ENCODE measurements at places on chromosomes 12 and 14.

- no peak for DNase-seq
Observed at GRCh38 chr12:5967645-5968415, 22.8 kb upstream of the ANO2 start.

DNA sequence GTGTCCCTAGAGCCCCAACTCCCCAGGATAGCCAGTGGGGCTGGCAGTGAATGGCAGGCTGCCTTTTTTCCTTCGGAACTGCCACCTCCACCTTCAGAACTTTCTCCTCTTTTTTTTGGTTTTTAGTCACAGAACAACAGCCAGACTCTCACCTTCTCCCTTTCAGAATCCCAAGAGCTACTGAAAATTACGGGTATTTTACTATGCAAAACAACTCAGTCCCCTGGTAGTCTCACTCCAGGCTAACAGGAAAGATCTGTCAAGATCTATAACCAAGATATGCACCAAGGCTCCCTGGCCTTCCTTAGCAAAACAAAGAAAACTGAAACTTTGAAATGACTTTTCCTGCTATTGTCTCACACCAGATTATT is 12.5 kb downstream of the PLEKHG6 start:
- DNase-seq, result no peak

DNA sequence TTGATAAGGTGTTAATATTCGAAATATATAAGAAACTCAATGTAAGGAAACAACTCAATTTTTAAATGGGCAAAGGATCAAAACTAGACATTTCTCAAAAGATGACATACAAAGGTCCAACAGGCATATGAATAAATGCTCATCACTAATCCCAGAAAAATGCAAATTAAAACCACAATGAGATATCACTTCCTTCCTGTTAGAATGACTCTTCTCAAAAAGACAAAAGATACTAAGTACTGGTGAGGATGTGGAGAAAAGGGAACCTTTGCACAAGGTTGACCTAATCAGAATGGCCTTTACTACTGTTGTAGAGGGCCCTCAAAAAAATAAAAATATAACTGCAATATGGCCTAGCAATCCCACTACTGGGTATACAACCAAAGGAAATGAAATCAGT is 383.4 kb downstream of the KCNH5 start:
- no peak for DNase-seq

GRCh38 chr12:68899251-68899771 is 33.7 kb downstream of the CPM start:
- no peak for DNase-seq

DNA sequence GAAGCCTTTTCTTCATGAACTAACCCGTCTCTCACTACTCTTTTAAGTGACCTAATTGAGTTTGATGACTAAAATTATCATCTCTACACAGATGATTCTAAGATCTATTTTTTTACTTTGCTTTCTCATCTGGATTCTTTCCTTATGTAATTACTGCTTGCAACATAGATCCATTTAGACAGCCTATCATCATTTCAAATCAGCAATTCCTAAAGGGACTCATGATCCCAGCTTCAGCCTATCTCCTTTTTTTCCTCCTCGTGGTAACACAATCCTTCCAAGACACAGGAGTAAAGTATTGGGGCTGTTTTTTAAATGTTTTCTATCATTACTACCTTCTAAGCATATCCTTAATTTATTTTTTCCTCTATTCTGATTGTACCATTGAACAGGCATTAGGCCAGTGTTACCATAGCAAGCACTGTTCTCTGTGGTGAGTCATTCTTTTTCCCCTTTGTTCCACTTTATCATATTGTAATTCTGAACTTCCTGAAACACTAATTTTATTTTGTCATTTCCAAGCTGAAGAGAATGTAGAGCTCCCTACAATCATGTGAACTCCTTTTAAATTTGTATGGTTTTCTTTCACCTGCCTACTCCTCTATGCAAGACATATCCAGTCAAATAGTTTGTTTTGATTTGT is 190.4 kb upstream of the FAR2 start:
- no peak for DNase-seq

DNA sequence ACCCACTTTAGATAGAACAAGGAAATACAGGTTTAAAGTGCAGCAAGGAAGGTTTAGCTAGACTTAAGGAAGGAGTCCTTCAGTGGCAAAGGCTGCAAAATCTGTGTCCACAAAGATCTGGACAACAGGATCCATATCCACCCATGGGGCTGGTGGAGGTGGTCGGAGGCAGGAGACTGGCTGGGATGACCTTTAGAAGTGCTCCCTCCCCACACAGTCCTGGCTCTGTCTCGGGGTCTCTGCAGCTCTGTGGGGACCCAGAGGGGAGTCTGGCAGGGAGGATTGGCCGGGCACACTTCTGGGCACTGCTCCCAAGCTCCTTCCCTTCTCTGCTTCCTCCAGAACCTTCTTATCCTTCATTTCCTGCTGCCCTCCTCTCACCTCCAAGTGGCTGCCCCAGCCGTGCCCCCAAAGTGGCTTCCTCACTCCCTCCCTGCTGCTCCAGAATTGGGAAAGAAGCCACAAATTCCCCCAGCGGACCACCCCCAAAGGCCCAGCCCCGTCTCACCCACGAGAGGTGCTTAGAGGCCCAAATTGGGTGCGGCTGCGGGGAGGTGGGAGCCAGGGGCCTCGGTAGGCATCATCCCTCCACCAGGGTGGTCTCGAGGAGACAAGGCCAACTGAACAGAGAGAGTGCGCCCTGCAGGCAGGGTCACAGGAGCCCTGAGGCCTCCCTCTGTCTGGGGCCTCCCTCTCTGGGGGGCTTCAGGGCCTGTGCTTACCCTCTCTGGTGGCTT is 21.9 kb upstream of the PGF start:
- DNase-seq, result no peak

DNA sequence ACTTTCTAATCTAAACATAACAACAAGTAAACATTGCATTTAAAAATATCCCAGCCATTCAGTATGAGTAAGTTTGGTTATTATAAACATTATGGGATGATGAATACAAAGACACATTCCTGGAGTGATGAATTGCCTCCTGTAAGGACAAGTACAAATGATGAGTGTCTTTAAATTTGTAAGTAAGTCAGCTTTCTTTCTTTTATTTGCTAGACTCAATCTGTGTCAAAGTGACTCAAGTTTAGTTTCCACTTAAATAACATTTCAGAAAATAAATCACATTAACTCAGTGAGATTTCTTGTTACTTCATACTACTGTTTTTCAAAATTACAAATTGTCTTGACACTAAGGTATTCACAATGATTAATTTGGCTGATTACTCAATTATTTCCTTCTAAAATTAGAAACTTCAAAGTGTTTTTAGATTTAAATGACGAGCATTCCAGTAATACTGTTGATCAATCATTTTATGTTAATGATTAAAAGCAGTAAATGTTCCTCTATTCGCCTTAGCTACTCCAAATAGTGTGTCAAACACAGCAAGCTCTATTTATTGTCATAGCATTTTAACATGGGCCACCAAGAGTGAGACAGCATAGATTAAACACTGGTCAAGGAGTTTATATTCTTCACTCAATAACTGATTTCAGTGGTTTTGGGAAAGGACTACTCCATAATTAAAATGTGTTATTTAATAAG is 658.0 kb upstream of the MDGA2 start:
- DNase-seq, result no peak

GRCh38 chr12:68422159-68422558 is 90.0 kb upstream of the MDM1 start:
- DNase-seq, result no peak

DNA sequence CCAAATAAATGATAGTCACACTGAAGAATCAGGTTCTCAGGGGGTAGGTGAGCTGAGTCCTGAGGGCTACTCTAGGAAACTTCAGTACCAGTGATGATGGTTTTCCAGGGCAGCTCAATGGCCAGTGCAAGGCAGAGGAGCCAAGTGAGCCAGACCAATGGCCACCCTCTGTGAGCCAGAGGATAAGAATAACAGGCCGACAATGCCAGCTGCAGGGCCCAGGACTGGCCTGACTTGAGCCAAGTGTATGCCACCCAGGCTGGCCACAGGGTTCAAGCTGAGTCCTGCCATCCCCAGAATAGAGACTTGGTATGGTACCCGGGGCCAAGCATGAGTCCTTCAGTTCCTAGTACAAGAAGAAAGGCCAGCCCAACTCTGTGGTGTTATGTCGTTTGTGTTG is 355.5 kb downstream of the DPF3 start:
- no peak for DNase-seq

- no peak for DNase-seq
Observed at GRCh38 chr12:57459055-57459749, 383 bp upstream of the GLI1 start.

DNA sequence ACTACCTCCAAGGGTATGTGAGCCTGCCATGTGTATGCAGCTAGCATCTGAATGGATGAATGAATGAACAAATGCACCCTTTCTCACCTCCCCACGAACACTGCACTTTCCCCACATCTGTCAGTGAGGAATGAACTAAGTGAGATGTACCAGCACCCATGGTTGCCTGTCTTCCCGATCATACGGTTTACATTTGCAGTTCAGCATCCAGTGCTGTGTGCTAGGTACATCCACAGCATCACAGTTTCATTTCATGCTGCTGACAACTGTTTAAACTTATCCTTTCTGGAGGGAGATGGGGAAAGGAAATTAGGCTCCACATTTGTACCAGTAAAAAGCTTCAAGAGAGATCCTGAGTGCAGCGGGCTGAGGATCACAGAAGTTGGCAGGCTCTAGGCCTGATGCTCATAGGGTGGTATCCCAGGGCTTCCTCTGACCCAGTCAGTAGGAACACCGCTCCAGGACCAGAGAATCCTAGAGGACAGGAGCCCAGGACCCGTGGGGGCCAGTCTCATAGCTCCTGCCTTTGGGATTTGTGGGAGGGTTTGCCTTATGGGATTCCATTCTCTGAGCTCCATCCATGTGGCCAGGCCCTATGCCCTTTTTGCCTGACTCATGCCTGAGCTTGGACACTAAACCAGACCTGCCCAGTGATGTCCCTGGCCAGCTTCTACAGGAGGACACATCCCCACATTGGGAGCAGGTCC is 294.5 kb downstream of the CACNA1C start:
- DNase-seq, result no peak

- no peak for DNase-seq
Observed at GRCh38 chr12:25906651-25907340, 51.7 kb upstream of the RASSF8 start.

- no peak for DNase-seq
Observed at GRCh38 chr14:91722386-91722785, 9.5 kb downstream of the CATSPERB start.

DNA sequence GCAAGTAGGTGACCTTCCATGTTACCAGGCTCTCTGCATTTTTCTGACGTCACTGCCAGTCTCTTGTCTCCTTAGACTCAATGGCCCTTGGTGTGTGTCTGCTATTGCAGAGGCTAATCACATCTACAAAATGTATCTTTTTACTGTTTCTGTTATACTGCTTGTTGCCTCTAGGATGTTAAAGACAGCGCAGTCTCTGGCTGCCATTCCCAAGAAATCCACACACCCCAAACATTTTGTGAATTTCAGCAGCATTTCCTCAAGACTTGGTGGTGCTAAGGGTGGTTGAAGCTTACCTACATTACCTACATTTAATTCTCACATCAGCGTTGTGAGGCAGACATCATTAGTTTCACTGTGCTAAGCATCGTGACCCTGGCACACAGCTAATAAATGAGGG is 87.2 kb downstream of the C12orf75 start:
- no peak for DNase-seq

DNA sequence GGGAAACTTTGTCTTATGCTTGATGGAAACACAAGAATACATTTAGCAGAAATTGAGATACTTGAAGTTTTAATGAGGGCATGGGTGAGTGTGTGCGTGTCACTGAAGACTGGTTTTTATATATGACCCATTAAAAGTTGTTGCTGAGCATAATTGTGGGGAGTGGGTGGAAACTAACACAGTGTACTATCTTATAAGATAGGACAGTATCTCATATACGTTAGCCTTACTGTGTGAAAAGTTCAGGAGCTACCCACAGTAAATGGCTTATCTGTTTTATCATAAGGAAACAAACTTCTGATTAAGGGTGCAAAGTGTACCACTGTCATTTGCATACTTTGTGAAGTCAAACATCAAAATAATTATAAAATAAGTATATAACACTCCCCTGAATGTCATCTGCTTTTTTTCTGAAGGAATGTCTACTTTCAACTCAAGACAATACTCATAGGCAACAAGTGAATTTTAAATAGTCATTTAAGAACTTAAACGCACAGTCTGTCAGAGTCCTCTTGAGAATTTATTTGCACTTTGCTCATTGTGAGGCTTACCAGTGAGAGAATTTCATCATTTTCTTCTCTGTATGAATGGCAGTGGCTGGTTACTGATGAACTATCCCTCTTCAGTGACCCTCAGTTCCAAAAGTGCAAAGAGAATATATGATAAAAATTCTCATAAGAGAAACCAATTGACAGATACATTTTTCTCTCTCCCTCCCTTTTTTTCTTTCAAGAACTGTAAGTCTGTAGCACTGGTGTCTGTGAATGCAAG is 4.2 kb downstream of the PDE3A start:
- no peak for DNase-seq

DNA sequence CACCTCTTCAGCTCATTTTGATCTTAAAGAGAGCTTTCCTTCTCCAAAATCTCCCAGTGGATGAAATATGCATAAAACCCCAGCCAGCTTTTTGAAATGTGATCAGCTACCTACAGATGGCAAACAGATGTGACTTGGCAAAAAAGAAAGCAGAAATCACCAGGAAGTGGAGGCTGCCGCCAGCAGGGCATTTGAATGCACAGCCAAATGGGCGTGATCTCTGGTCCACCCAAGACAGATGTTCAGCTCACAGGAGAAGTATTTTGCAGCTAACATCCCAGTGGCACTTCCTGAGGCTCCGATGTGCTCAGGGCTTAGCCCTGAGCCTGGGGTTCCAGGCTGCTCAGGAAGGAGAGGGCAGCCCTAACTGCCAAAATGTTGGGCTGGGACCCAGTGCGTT is 78.3 kb downstream of the LGMN start:
- no peak for DNase-seq

DNA sequence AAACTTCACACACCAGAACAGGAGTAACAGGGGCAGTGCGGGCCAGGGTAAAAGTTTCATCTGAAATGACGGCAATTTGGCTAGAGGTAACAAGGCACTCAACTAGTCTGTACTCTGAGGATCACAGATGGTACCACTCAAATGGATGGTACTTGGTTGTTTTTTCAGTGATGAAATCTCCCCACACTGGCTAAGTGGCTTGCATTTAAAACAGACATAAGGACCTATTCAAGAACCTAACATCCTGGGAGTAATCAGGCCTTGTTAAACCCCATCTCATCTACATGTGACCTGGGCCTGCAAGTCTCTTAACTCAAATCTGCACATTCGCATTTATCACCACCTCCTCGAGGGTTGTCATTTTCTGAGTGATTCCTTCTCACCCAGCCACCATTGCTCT is 90.8 kb downstream of the PRKAB1 start:
- DNase-seq, result no peak

DNA sequence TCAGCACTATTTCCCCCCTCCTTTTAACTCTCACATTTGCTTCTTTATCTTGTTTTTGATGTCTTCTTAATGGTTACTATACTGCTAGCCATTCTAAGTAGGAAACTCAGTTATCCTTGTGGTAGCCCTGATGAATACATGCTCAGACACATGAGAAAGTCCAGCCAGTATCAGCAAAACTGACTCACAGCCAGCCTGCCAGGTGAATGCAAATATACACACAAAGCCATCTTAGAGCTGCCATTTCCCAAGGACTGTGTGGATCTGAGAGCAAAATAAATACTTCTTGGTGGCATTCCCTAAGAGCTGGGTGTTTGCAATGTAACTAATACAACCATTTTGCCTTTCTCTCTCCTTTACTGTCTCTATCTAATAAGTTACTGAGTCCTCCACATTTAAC is 455.2 kb downstream of the CCER1 start:
- no peak for DNase-seq
